ENCODE measurements at places on chromosomes 2 and 18.

GRCh38 chr2:145815933-145816332, 1296.0 kb upstream of the ZEB2 start:
- no peak for DNase-seq

GRCh38 chr2:119683713-119684443, 4.9 kb downstream of the TMEM177 start:
- DNase-seq, result no peak

DNA sequence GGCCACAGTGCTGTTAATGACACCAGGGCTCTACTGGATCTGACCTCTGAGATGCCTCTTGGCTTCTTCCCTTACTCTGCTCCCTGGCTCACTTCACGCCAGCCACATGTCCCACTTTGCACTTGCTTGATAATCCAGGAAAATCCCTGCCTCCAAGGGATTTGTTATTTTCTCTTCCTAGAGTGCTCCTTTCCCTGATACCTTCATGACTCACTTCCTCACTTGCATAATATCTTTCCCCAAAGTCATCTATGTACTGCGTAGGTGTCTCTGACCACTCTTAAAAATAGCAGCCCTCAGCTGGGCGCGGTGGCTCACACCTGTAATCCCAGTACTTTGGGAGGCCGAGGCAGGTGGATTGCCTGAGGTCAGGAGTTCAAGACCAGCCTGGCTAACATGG, 572.3 kb downstream of the PLCL1 start:
- DNase-seq, result peak; percentile 11

GRCh38 chr2:239944694-239945551, 80.2 kb downstream of the NDUFA10 start:
- DNase-seq, result peak; percentile 30

Measured in GM06990 (cell line).